ENCODE measurements at places on chromosomes 2 and 18.

- DNase-seq = no peak
These were observed 94.1 kb downstream of the GBX2 start for GRCh38 chr2:236073867-236074655.

DNA sequence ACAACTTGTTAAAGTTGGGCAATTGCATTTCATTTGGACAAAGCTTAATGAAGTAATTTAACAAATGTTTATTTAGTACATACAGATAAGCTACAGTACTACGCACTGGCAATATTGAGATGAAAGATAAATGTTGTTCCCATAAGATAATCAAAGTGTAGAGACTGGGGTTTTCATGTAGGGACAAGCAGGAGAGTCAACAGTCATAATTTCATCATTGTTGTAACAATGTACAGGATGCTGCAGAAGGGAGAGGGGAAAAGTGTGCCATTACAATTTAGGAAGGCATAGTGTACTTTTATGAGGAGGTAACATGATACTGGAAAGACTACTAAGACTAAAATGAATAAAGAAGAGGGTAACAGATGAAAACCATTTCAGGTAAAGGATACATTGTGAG lies 441.6 kb downstream of the ERBB4 start:
- no peak for DNase-seq

GRCh38 chr18:24514439-24514838 lies 54.0 kb downstream of the HRH4 start:
- no peak for DNase-seq

DNA sequence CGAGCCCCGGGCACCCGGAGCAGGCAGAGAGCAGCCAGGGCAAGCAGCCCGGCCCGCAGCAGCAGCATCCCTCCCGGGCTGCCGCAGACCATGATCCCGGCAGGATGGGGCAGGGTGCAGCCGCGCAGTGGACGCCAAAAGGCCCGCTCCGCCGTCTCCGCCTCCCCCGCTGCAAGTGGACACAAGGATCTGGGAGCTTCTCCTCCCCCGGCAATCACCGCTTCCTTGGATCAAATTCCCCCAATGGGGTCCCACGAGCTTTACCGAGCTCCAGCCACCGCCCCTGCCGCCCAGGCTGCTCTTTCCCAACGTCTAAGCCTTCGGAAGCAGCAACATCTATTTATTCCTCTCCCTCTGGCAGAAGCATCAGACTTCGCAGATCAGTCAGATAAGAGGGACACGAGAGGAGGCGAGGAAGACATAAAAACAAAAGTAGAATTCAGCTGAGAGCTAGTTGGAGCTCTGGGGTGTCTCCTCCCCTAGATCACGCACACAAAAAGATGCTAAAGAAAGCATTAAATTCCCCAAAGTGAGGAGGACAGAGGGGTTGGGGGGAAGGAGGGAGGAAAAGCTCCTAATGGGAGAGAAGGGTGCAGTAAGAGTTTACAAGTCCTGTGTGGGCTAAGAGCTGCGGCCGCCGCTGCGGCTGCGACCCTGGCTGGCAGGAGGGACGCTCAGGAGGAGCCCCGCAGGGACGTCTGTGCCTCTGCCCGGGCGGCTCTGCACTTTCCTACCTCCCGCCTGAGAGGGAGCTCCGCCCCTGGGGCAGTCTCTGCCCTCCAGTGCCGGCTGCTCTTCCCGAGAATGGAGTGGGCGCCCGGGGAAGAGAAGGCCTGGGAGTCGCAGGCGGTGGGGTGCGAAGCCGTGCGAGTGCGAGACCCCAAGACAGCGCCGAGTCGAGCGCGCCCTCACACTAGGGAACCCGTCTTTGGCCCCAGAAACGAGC lies at the start of gene FRZB:
Gene FRZB, minus strand, starts transcription at position 177 of the 946 bp plus-strand sequence. Its CDS starts 85 bp downstream, at position 92.
- peak; percentile 26 for DNase-seq

- DNase-seq = no peak
These were observed 328.1 kb downstream of the SLC8A1 start for GRCh38 chr2:40123746-40124145.

GRCh38 chr2:120447127-120447785 lies 101.3 kb downstream of the INHBB start:
- DNase-seq = no peak

GRCh38 chr18:3441290-3441689 lies 8.7 kb upstream of the TGIF1 start:
- DNase-seq = no peak

- no peak for DNase-seq
These were observed 72.1 kb upstream of the ARL5A start for GRCh38 chr2:151900331-151900730.

All from AG04450 (cell line).